ENCODE measurements at places on chromosomes 16 and 17.

- DNase-seq, result no peak
Observed at GRCh38 chr16:81816793-81817210, 37.7 kb downstream of the PLCG2 start.

GRCh38 chr17:45883063-45883462 lies 11.3 kb upstream of the MAPT start:
- DNase-seq, result no peak

- DNase-seq, result no peak
Observed at GRCh38 chr16:2979669-2980226, 498 bp downstream of the PKMYT1 start.

DNA sequence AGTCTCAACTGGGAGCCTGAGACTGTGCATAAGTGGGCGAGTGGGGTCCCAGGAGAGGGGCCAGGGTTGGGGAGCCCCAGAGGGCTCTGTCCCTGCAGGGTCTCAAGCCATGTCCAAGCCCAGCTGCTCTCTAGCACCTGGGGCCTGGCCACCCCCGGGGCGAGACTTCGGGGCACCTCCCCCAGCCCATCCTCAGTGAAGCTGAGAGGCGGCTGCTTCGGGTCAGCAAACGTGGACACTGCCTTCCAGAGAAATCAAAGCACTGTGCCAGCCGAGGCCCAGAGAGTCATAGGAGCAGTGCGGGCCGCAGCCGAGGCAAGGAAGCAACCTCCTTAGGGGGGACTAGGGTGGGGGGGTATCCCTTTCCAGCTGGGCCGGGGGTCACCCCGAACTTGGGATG lies 77.5 kb downstream of the ENGASE start:
- DNase-seq, result no peak

GRCh38 chr17:35968520-35969054 lies 12.7 kb downstream of the CCL16 start:
- DNase-seq, result no peak

DNA sequence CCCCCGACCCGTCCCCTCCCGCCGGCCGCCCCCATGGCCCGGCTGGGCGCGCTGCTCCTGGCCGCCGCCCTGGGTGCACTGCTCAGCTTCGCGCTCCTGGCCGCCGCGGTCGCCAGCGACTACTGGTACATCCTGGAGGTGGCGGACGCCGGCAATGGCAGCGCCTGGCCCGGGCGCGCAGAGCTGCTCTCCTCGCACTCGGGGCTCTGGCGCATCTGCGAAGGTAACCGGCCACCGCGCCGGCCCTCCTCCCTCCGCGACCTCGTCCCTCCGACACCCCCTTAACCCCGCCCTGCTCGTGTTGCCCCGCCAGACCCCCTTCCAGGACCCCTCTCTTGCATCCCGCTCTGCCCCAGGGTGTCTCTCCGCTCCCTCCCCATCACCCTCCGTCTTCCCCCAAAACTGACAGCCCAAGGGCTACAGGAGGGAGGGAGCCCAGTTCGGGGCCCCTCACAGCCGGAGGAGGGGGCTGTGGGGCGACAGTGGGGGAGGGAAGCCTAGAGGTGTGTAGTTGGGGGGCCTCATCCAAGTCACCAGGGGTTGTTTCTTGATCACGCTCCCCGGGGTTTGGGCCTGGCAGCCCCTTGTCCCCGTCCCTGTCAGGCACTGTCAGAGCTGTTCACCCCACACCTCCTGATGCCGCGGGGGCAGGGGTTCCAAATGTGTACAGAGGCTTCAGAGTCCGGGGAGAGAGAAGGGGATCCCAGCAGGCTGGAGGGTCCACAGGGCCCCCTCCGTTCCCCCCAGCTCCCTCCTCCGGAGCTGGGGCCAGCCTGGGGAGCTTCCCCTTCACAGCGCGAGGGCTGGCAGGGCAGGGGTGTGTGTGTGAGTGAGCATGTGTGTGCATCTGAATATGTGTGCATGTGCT lies 794 bp downstream of the TMEM235 start:
- DNase-seq, result peak; percentile 4

GRCh38 chr17:51439395-51440229 lies 179.3 kb downstream of the UTP18 start:
- DNase-seq, result no peak

DNA sequence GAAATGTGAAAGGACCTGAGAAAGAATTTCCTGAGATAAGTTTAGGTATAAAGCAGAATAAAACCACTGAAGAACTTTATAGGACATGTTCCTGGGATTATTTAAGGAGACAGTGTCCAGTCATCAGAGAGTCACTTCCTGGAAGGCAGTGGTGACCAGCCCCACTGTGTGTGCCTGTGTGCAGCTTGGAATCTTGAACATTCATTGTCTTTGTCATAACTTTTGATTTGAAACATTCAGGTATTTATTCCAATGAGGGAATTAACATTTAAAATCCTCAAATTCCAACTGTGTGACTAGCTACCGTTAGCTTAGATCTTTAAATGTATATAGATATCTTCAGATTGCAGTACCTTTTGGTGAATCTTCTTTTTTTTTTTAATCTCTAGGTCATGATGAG lies 61.7 kb upstream of the MRC2 start:
- no peak for DNase-seq

- DNase-seq, result no peak
Observed at GRCh38 chr17:62588109-62588508, 39.4 kb upstream of the MRC2 start.

DNA sequence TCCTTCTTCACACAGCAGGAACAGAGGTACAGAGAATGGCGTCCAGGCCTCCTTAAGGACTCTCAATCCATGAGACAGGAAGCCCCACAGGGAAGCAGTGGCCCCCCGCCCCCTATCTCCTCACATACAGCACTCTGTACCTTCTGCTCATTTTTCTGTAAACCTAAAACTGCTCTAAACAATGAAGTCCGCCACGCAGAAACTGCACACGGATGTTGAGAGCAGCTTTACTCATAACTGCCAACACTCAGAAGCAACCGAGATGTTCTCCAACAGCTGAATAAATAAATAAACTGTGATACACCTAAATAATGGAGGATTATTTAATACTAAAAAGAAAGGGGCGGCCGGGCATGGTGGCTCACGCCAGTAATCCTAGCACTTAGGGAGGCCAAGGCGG lies 9.9 kb downstream of the TBC1D16 start:
- no peak for DNase-seq

DNA sequence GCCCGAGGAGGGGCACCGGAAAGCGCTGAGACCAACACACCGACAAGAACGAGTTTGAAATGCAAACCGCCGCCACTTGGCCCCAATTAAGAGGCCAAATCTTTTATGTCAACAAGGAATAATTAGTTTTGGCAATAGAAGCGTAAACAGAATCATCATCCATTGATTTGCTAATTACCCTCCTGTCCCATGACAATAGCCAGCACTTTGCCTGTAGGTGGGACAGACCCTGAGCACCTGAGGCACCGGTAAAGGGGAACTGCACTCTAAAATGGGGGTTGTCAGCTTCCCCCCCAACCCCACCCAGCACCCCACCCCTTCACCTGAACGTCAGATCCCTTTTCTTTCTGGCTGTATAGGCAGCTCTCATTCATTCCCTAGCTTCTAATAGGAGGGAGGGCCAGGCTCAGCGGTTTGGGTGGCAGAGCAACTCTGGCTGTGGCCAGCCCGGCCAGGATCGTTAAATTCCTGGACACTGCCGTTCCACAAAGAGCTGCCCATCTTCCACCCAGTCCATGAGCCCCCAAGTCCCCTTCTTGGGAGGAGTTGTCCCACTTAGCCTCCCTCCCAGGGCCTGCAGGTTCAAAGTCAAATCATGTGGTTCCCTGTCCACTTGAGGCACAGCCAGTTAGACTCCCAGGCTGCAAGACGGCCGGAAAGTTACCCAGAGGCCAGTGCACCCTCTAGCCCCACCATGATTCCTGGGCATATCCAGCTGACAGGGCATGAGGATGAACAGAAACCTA lies 45.8 kb downstream of the WNT3 start:
- DNase-seq, result no peak

DNA sequence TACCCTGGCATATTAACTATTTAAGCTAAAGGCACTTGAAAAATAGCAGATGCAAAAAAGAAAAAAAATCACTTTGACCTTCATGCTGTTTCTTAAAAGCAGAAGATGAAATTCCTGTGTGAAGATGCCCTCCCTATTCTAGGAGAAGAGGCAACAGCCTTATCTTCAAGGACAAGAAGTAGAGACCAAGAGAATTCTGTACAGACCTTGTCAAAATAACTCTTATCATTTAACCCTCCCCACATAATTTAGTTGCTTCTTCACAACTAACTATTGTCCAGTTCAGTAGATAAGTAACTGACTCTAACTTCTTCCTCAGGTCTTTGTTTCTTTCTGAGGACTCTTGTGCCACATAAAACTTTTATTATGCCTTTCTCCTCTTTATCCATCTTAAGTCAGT lies 72.0 kb upstream of the MARCHF10 start:
- no peak for DNase-seq

- no peak for DNase-seq
Observed at GRCh38 chr17:3959921-3960601, 4.2 kb downstream of the ATP2A3 start.

DNA sequence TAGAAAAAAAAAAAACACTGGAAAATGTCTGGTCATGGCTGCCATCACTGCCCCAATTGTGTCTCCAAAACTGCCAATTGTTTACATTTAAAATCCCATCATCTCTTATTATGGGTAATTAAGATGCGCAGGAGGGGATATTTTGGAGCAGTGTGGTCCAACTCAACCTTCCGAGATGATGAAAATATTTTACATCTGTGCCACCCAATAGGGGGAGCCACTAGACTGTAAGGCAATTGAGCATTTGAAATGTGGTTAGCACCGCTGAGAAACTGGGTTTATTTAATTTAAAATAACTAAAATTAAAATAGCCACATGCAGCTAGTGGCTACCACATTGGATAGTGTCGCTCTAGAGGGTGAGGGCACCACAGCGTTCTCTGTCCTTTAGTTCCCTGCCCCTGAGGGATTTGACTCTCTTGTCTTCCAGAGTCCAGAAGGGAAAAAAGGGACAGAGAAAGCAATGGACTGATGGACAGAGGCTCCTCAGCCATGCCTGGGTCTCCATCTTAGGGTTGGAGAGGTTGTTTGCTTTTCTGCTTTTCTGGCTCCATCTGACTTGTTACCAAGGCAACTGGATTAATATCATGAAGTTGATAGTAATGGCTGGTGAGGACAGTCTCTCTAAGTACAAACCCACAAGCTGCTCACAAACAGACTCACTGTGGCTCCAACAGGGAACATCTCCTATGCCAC lies 3.5 kb downstream of the MPO start:
- DNase-seq, result no peak

GRCh38 chr16:13727943-13728342 lies 192.0 kb upstream of the ERCC4 start:
- no peak for DNase-seq

- DNase-seq, result no peak
Observed at GRCh38 chr16:49382916-49383315, 9.3 kb downstream of the C16orf78 start.

DNA sequence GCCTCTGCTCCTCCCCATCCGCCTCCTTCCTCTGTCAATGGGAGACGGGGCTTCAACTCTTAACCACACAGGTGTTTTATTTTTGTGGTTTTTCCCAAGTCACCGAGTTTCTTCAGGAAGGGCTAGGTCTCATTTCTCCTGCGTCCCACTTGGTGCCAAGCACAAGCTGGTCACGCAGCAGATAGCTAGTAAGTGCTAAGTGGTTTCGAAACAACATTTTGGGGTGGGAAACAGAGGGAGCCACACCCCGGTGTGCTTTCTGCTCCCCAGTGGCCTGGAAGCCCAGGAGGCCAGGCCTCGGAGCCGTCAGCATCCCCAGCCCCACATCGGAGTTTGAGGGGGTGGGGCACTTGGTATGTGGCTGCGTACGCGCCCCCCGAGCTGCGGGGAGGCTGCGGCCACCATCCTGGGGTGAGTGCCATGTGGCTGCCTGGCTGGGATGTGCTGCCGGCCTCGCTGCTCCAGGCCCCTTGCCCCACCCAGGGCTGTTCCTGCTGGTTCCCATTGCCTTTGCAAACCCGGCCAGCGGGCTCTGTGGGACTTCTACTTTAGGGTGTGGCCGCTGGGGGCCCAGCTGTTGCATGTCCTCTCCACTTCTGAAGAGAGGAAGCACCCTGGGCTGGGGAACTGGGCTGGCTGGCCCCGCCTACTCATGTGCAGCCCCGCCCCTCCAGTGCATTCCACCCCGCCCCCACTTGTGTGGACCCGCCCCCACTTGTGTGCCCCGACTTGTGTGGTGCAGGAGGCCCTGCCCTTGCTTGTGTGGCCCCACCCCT lies 55.6 kb downstream of the BAIAP2 start:
- peak; percentile 30 for DNase-seq

DNA sequence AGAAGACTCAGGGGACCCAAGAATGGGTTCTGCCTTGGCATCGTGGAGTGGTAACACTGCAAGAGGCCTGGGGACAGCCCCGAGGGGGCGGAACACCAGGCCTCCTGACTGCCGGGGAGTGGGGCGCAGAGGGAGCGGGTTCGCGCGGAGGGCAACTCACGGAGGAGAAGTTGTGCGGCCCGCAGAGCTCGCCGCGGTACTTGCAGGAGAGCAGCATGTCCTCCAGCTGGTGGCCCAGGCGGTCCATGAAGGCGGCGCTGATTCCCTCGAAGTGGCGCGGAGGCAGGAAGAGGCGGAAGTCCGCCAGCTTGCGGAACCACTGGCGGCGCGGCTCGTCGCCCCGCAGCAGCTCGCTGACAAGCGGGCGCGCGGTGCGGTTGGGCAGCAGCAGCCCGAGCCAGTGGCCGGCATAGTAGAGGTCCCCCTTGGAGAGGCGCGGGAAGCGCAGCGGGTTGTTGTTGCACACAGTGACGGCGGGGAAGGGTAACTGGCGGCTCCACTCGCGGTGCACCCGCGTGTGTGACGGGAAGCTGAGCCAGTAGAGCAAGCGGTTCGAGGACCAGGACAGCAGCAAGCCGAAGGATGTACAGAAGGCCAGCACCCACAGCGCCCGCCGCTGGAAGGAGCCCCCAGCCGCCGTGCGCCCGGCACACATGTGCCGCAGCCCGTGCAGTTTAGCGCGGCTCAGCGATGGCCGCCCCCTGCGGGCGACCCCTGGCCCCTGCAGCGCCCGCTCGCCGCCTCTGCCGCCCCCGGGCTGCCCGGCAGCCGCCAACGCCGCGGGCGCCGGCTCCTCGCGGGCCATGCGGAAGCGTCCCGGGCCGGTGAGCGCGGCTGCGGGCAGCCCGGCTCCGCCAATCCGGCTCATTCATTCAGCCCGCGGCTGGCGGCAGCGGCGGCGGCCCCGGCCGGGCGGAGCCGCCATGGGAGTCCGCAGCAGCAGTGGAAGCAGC lies 1.6 kb downstream of the ASIC2 start:
- DNase-seq, result no peak

- no peak for DNase-seq
Observed at GRCh38 chr17:75481194-75482068, 25.0 kb downstream of the TMEM94 start.

GRCh38 chr16:54210452-54211125 lies 76.0 kb downstream of the IRX3 start:
- DNase-seq, result no peak

GRCh38 chr17:67041941-67042899 lies 2.1 kb upstream of the CACNG1 start:
- DNase-seq, result no peak

GRCh38 chr17:58811290-58811689 lies 55.6 kb downstream of the PPM1E start:
- DNase-seq, result no peak
